Stimulated activated CD4-positive, alpha-beta T cell treated with anti-CD3 and anti-CD28 coated beads, TNF-alpha, amount 100 ng/mL, for 48 hours (primary cell): ENCODE measurements at places on chromosomes 16 and 17.

- no peak for DNase-seq
Observed at GRCh38 chr16:72120026-72120425, 26.4 kb downstream of the DHX38 start.

- no peak for DNase-seq
Observed at GRCh38 chr17:62159994-62160393, 94.9 kb upstream of the MED13 start.

DNA sequence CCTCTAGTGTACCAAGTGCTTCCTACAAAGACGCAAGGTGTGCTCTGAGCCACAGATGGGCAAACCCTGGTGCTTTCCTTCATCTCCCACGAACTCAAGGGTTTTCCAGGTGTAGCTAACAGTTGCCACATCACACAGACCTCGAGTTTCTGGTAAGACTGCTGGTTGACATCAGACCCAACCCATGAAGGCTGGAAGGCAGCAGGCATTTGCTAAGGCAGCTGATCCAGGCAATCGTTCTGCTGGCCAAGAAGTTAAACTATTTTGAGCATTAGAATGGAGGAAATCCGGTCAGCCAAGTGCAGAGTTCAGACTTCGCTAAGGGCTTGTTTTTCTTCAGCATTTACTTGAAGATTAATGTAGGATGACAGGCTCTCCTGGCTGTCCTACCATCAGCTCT lies 11.5 kb downstream of the HAS3 start:
- DNase-seq, result no peak

GRCh38 chr16:66495440-66495839 lies 54.5 kb downstream of the TK2 start:
- no peak for DNase-seq

- DNase-seq, result no peak
Observed at GRCh38 chr16:72371307-72372086, 199.5 kb upstream of the PMFBP1 start.

- no peak for DNase-seq
Observed at GRCh38 chr17:50062293-50063243, 6.7 kb downstream of the ITGA3 start.

DNA sequence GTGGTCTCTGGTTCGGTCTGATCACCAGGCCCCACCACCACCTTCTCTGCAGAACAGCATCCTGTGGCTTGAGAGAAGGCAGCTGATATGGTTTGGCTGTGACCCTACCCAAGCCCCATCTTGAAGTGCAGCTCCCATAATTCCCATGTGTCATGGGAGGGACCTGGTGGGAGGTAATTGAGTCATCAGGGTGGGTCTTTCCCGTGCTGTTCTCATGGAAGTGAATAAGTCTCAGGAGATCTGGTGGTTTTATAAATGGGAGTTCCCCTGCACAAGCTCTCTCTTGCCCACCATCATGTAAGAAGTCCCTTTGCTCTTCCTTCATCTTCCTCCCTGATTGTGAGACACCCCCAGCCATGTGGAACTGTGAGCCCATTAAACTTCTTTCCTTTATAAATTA lies 352.3 kb upstream of the CDH5 start:
- DNase-seq, result no peak

DNA sequence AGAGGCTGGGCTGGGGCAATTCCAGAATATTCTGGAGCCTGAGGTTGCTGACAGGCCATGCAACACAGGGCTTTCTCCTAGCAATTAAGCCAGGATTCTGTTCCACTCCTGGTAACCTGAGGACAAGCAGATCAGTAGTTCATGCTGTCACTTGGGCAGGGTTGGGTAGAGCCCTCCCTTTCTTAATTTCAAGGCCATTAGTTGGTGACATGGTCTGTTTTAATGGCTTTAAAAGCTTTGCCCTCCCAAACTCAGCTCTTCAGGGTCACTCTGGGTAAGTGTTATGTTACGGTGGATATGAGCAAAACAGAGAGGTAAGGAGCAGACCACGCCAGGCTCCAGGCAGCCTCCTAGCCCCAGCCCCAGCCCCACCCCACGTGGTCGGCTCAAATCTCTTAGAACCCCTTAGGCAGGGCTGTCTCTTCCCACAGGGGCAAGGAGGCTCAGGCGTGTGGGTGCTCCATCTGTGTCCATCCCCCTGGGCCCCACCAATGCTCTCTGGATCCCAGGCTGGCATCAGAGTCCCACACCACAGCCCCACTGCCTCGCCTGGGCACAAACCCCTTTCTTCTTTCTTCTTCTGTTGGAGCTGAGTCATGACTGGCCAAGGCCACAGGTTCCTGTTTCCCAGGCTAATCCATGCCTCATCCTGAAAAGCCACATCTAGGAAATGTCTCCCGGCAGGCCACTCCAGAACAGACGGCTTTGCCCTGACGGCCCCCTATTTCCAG lies 27.5 kb downstream of the CEP295NL start:
- no peak for DNase-seq

- DNase-seq, result no peak
Observed at GRCh38 chr17:68185820-68186219, 62.0 kb upstream of the AMZ2 start.

GRCh38 chr16:22315979-22316378 lies 18.8 kb downstream of the POLR3E start:
- DNase-seq, result no peak

GRCh38 chr16:78641433-78641832 lies 542.0 kb downstream of the WWOX start:
- DNase-seq, result no peak

DNA sequence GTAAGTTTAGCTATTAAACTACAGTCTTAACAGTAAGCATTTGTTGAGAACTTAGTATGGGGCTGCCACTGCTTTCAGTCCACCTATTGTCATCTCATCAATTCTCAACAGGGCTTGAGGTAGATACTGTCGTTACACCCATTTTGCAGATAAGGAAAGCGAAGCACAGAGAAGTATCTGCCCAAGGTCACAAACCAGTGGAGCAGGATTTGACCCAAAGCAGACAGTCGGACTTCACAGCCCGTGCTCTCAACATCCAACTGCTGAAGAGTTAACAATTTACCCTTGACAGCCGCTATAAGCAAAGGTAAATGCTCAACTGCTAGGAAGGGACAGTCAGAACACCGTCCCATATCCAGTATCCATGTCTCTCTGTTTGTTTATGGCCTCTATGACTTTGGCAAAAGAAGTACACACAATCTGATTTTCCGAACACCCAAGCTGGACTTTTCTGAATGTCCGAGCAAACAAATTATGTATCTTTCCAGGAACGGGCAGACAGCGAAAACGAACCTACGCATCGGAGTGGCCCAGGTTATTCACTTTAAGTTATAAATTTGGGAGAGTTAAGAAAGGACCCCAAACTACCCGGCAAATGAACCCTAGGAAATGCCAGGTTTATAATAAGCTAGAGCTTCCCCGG lies 1.2 kb downstream of the SIAH1 start:
- DNase-seq, result no peak

- DNase-seq, result no peak
Observed at GRCh38 chr17:42118545-42118944, 2.6 kb downstream of the KAT2A start.

GRCh38 chr16:50677351-50677750 lies 3.8 kb downstream of the SNX20 start:
- no peak for DNase-seq

GRCh38 chr16:1870365-1871082 lies 1.4 kb downstream of the MEIOB start:
- DNase-seq, result no peak

DNA sequence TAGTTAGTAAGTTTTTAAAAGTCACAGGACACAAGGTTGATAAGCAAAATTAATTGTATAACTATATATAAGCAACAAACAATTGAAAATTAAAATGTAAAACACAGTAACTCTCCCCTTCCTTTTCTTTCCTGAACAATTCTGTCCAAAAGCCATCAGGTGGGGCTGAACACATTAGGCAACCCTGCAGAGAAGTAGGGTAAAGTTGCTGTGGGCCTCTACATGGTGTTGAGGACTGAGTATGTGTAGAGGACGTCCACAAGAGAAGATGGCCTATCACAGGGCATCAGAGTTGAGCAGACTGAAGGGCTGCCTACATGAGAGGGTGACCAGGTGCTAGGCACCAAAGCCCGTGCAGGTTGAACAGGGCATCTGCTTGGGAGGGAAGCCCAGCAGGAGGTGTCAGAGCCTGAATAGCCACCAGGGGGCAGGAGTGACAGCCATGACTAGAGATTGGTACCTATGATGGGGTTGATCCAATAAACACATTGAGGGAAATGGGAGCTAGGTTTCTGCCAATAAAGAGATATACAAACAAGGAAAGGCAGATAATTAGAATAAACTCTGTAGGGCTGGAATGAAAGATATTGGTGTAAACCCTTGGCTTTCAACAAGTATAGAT lies 415.1 kb downstream of the NPIPA8 start:
- DNase-seq, result peak; percentile 43

DNA sequence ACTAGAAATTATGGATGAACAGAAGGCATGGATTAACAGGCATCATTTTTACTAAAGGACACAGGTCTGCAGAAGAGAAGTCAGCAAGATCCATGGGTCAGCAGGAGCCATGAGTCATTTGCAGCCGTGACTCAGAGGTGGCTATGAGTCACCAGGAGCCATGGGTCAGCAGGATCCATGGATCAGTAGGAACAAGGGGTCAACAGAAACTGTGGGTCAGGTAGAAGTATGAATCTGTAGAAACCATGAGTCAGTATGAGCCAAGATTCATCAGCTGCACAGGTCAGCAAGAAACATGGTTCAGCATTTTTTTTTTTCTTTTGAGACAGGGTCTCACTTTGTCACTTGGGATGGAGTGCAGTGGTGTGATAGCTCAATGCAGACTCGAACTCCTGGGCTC lies 58.2 kb upstream of the HS3ST4 start:
- no peak for DNase-seq

- no peak for DNase-seq
Observed at GRCh38 chr17:58811290-58811689, 55.6 kb downstream of the PPM1E start.

- DNase-seq, result no peak
Observed at GRCh38 chr16:67760206-67760955, 41.3 kb upstream of the GFOD2 start.

DNA sequence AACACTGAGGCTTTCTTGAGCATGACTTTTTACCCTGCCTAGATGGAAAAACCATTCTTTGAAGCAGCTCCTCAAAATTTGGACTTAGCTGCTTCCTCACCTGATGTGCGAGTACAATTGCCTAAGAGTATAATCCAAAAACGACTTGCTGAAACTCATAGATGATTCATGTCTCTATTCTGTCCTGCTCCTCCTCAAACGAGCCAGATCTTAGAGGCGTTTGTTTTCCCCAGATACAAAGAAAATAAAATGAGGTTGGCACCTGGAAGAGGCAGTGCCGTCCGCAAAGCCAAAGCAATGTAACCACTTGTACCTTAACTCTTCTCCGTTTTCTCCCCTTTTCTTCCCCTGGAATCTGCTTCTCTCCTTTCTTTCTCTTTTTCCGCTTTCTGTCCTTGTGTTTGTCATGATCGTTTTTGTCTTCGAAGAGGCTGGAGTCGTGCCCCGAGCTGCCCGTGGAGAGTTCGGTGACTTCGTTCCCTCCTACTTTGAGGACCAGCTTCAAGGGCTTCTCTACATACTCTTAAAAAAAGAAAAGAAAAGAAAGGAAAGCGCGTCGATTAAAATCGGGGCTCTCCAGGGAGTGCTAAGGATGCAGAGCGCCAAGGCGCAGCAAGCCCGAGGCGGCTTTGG lies 895 bp downstream of the BRD7 start:
- DNase-seq, result no peak

GRCh38 chr16:35188288-35189155 lies 1729.1 kb downstream of the TP53TG3F start:
- no peak for DNase-seq

GRCh38 chr17:80124351-80124981 lies 22.5 kb downstream of the EIF4A3 start:
- no peak for DNase-seq

- DNase-seq, result no peak
Observed at GRCh38 chr16:16146380-16147315, 76.6 kb downstream of the ABCC6 start.

DNA sequence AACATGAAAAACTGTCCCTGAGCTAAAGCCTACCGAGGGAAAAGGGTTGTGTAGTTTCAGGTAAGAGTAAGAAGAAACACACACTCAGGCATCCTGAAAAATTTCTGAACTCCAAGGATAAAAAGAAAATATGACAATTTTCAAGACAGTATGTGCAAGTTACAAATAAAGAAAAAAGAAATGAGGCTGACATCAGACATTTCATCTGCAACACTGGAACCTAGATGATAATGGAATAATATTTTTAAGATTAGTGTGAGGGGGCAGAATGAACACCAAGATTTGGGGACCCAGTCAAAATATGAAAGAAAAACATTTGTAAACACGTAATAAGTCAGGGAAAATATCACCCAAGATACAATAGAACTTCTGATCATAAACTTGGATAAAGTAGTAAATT lies 135.9 kb upstream of the PSMD7 start:
- DNase-seq, result no peak

DNA sequence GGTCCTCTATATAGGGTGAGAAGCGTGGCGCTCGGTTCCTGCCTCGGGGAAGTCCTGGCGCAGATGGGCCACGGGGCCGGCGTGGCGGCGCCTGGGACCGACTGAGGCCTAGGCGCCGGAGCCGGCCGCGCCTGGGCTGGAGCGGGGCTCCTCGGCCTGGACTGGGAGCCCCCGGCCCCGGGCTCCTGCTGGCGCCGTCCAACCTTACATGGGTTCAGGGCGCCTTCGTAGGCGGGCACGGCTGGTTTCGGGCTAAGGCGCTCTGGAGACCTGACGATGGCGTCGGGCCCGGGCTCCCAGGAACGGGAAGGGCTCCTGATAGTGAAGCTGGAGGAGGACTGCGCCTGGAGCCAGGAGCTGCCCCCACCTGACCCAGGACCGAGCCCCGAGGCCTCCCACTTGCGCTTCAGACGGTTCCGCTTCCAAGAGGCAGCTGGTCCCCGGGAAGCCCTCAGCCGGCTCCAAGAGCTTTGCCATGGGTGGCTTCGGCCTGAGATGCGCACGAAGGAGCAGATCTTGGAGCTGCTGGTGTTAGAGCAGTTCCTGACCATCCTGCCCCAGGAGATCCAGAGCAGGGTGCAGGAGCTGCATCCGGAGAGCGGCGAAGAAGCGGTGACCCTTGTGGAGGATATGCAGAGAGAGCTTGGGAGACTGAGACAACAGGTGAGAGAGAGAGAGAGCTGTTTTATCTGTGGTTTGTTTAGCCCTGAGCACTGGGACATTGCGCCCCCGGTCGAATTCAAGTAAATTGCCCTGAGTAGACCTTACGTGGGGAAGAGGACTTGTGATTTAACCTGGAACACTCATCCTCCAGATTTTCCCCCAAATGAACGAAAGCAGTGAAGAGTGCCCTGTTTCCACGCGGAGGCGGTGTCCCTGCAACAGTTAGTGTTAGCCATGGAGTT lies 504 bp downstream of the ZNF263 start:
- DNase-seq, result no peak

GRCh38 chr16:1821861-1822611 lies 4.6 kb downstream of the HAGH start:
- no peak for DNase-seq

GRCh38 chr16:30996985-30997724 lies 12.1 kb downstream of the HSD3B7 start:
- DNase-seq, result peak; percentile 66
